ENCODE measurements at places on chromosomes 4 and X. TPM values are rescaled to one million over a fixed set of nuclear protein-coding genes. Genes with fewer than 3 reads are reported as not detected.

STEEP1 gene
- total RNA-seq: 18.5 TPM

MSANTD1 gene
- 0.36 TPM for total RNA-seq

ZNF182 gene
- total RNA-seq: 3.2 TPM

ATP2B3 gene
- not detected for total RNA-seq

USO1 gene
- total RNA-seq: 87.0 TPM

HSFX1 gene
- 0.54 TPM for total RNA-seq

ADGRL3 gene
- 13.3 TPM for total RNA-seq

IRS4 gene
- total RNA-seq: not detected

CPE gene
- total RNA-seq: 2.7 TPM

ODAM gene
- not detected for total RNA-seq

PCDH11X gene
- not detected for total RNA-seq

GJB1 gene
- total RNA-seq: not detected

ASMT gene
- total RNA-seq: not detected

SSX2B gene
- not detected for total RNA-seq

REELD1 gene
- not detected for total RNA-seq

ZNF827 gene
- total RNA-seq: 7.5 TPM

MAGED4 gene
- total RNA-seq: 19.8 TPM

AR gene
- 1.6 TPM for total RNA-seq

TLR3 gene
- 6.2 TPM for total RNA-seq

CSAG2 gene
- total RNA-seq: not detected

ANK2 gene
- total RNA-seq: 40.3 TPM

CENPVL1 gene
- total RNA-seq: not detected

DOK7 gene
- not detected for total RNA-seq

STATH gene
- not detected for total RNA-seq

MAB21L2 gene
- total RNA-seq: under 0.01 TPM

TEC gene
- 0.16 TPM for total RNA-seq

GABRE gene
- 28.0 TPM for total RNA-seq

TBC1D8B gene
- total RNA-seq: 13.0 TPM

AFF1 gene
- total RNA-seq: 13.7 TPM

FAAH2 gene
- not detected for total RNA-seq

ENPEP gene
- 0.97 TPM for total RNA-seq

DMP1 gene
- total RNA-seq: not detected

EVC2 gene
- total RNA-seq: 7.9 TPM

XAGE1A gene
- not detected for total RNA-seq

HPGD gene
- total RNA-seq: not detected

IL1RAPL2 gene
- 0.36 TPM for total RNA-seq

GPAT3 gene
- total RNA-seq: 0.72 TPM

F8A1 gene
- 1.9 TPM for total RNA-seq
